ENCODE measurements at places on chromosomes 6 and 20.

DNA sequence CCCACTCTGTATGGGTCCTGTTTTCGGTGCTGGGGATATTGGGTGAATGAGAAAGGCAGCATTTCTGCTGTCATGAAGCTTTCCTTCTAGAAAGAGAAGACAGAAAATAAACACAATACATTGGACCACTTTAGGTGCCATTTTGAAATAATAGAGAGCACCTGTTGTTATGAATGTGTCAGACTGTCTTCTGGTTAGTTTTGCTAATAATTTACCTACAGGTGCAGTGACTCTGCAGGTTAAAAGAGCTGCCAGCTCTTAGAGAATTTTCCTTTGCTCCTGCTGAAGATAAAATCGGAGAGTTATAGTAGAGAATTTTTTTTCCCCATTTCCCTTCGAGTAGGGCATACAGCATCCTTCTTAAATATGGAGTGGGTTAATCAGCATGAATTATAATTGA, 21.9 kb upstream of the GCLC start:
- no peak for DNase-seq

DNA sequence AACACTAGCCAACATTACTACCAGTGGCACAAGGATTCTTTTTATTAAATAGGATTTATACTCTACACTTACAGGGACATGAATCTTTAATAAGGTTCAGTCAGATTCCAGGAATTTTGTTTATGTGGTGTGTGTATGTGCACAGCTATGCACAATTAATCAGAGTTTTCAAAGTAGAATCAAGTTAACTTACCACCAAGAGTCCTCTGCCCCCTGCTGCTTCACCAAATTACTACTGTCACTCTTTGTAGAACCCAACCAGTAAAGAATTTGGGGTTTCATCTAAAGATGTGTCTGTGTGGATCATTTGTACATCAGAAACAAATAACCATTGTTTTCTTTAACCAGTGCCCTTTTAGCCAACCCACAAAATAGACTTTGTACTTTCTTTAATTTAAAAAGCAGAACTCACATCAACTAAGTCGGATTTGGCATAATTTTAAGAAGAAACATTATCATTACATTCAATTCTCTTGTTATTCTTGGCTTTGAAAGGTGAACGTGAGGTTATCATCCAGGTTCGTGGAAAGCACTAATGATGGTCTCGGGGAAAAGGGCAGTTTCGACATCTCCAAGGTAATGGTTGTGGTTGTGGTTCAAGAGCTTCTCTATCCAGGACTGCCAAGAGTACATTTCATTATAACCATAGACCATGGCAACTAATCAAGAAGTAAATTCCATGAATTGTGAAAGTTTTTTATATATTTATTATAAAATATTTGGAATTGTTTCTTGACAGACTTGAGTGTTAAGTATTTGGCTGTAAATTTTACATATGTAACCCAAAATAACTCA, 514.3 kb upstream of the ID4 start:
- DNase-seq: no peak

GRCh38 chr20:62665826-62666735, 23.8 kb downstream of the SLCO4A1 start:
- DNase-seq: no peak

DNA sequence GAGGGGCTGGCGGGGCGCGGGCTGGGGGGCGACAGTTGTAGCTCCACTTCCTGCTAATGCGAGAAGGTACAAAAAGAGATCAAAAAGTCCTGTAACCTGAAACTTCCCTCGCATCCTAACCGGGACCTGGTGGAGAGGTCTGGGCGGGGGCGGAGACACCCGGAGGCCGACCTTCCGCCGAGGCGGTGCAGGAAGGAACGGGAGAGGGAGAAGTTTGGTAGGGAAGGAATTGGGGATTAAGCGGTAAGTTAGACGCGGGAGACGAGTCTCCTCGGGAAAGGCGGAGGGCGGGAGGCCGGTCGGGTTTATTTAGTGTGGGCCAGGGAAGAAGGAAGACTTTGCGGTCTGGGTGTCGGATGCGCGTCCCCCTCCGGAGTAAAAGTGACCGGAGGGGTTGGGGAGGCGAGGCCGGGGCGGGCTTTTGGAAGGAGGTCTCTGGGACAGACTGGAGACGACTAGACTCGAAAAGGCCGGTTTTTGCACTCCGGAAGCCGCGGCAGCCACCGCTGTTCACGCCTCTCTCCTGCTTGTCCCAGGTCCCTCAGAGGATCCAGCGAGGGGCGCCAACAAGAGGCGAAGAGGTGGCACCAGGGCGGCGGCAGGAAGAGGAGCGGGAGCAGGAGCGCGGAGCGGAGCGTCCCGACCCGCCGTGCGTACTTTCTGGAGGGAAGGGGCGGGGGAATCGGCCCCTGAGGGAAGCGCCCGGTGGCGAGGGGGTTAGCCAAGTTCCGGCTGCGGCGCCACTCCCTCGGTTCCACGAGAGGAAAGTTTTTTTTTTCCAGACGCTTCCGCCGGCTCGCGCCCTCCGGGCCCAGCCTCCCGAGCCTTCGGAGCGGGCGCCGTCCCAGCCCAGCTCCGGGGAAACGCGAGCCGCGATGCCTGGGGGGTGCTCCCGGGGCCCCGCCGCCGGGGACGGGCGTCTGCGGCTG, 734 bp downstream of the TPBG start:
- no peak for DNase-seq

GRCh38 chr6:117976030-117976651, 69.1 kb downstream of the SLC35F1 start:
- DNase-seq: no peak

GRCh38 chr20:35772563-35773058, 796 bp downstream of the PHF20 start:
- DNase-seq: no peak

DNA sequence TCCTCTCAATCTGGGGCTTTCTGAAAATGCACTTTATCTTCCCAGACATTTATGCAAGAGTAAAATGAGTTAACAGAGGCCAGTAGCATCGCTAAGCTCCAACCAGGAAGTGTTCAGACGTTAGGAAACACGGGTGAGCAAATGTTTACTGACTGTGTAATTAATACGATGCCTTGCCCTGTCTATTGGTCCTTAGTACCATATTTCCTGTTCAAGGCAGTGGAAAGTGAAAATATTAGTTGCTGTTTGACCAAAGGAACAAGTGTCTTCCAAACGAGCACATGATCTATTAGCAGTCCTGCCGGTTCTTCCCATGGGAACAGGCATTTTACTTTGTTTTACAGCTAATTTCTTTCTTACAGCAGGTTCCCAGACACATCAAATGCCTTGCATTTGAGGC, 311.1 kb upstream of the JAG1 start:
- DNase-seq: no peak

- no peak for DNase-seq
These were observed 1.9 kb upstream of the C20orf204 start for GRCh38 chr20:64033981-64034493.

DNA sequence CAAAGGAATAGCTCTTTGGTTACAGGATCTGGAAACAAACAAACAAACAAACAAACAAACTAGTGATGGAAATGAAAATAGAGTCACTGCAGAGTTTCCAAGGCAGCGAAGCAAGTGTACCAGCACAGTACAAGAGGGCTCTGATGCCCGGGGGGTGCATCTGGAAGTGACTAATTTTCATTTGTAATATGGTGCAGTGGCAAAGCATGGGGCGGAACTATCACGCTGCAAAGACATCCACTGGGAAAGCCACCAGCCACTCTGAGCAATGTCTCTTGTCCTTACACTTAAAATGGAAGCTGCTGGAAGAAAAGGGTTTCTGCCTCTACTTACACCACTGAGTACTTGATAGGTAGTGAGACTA, 44.4 kb upstream of the NEDD9 start:
- DNase-seq: no peak

DNA sequence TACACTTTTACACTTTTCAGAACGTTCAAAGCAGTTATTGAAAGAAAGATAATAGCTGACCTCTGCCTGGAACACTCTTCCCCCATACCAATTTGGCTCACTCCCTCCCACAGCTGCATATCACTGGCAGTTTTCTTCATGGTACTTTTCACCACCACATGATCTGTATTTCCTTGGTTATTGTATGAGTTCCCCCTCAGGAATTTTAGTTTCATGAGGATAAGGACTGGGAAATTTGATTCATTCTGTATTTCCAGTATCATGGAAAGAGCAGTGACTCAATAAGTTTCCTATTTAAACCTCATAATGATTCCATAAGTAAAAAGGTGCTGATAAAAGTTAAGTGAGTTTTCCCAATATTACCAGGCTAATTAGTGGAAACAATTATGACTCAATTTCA, 16.0 kb downstream of the HTR1B start:
- no peak for DNase-seq

GRCh38 chr20:2986466-2986865, 57.0 kb upstream of the GNRH2 start:
- no peak for DNase-seq

- DNase-seq: no peak
These were observed 76.0 kb upstream of the TBC1D7 start for GRCh38 chr6:13404228-13404891.

DNA sequence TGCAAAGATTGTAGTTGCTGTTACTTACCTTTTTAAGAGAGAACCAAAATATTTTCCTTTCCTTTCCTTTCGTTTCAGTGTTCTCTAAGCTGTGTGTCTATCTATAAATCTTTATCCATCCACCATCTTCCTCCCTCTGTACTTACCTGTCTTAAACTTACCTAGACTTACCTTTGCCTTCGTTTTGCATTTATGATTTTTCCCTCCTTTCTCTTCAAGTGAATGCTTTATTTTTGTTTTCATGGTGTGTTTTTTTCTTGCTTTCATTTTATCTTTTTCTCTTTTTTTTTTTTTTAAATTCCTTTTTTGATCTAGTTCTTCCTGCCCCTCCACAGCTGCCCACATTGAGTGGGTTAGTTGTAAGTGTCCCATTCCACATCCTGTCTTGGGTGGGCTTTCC, 26.2 kb downstream of the ARID1B start:
- no peak for DNase-seq

Measured in esophagus squamous epithelium (tissue), 5 donors.